ENCODE measurements at places on chromosomes 4 and X. TPM values are rescaled to one million over a fixed set of nuclear protein-coding genes. Genes with fewer than 3 reads are reported as not detected.

The NHS gene
- 5.6 TPM for total RNA-seq

The NXF2B gene
- total RNA-seq, result not detected

The OPHN1 gene
- 4.5 TPM for total RNA-seq

The LPAR4 gene
- total RNA-seq, result not detected

DNA sequence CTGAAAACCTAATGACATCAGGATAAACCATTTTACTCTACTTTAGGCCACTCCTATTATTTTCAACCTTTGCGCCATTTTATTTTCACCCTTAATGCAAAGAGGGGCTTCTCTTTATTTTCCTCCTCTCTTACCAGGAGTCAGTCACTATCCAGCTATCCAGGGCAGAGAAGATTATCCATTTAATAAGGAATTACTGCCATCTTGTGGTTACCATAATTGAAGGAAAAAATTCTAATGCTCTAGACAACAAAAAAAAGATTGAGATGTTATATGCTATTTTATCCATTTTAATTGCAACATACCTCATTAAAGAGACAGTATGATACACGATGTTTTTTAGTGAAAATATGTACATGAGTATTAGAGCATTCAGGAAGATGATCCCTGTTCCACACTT, 514.5 kb upstream of the FAM241A start:
- no peak overlapping the region for H3K27ac ChIP-seq
- peak; percentile 72 for DNase-seq
- H3K4me3 ChIP-seq, result no peak overlapping the region
- no peaks in the 10 kb centered on the region for H3K27me3 ChIP-seq
- H3K36me3 ChIP-seq, result no peaks in the 10 kb centered on the region

DNA sequence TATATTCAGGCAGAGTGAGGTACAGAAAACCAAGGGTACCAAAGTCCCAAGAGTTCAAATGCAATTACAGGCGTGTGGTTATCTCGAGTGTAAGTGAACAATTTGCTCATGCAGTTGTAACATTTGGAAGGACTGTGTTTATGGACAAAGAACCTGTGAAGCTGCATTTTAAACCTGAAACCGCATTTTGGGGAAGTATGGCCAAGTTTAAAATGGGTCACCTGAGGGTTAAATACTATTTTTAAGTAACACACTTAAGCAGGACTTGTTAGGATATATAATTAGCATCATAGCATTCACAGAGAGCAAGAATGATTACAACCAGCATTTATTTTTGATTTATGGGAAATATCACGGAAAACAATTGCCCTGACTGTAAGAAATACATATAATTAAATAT, 79.1 kb upstream of the LCORL start:
- DNase-seq, result no peak
- H3K4me1 ChIP-seq, result no peaks in the 10 kb centered on the region
- H3K4me3 ChIP-seq, result no peak overlapping the region
- no peaks in the 10 kb centered on the region for H3K27me3 ChIP-seq
- no peak overlapping the region for H3K27ac ChIP-seq

DNA sequence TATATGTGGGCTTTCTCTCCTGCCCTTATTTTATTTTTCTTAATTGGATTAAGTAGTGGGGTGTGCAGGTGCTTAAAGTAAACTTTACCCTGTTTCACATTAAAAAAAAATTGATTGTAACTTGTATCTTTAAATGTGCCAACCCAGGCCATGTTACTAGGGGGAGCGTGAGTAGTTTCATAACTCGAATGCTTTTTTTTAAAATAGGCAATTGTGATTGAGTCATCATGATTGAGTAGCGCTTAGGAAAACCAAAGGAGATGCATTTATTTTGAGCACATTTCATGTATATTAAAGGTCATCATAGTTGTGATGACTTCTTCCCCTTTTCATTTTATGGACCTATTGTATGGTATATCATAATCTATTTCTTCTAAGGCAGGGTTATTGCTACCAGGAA, 32.2 kb downstream of the GPAT3 start:
- no peaks in the 10 kb centered on the region for H3K4me1 ChIP-seq
- no peak overlapping the region for H3K27ac ChIP-seq
- no peaks in the 10 kb centered on the region for H3K36me3 ChIP-seq
- no peak for DNase-seq

DNA sequence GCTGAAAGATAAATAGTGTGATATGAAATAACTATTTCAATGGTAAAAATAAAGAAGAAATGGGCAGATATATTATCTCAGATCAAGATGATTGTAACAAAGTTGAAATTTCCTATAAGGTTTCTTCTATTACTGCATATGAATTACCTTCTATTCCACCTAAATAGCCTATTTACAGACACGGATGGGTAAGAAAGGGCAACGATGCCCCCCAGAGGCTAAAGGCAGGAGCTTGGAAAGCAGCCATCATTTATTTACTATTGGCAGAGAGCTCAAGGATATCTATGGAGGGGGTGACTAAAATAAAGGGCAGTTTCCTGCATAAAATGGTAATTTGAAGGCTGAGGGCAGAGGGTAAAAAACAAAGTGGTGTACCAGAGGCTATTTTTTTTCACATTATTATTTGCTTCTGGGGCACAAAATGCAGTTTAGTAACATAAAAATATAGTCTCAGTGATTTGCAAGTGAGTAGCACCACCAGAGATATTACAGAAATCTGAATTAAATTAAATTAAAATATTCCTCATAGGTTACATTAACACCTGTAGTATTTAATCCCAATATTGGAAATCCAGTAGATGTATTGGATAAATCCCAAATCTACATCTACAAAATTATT, 123.1 kb downstream of the BTC start:
- H3K27me3 ChIP-seq, result no peaks in the 10 kb centered on the region
- H3K27ac ChIP-seq, result no peak overlapping the region
- no peaks in the 10 kb centered on the region for H3K36me3 ChIP-seq
- DNase-seq, result peak; percentile 86

- H3K36me3 ChIP-seq, result no peaks in the 10 kb centered on the region
- DNase-seq, result no peak
- no peak overlapping the region for H3K27ac ChIP-seq
Measured at GRCh38 chr4:2968381-2968780, 5.0 kb downstream of the GRK4 start.

- no peak overlapping the region for H3K4me3 ChIP-seq
- H3K4me1 ChIP-seq, result no peaks in the 10 kb centered on the region
- H3K36me3 ChIP-seq, result no peaks in the 10 kb centered on the region
- H3K27ac ChIP-seq, result no peak overlapping the region
Measured at GRCh38 chr4:29467044-29467717, 1253.0 kb upstream of the PCDH7 start.

GRCh38 chr4:144732584-144733428, 86.8 kb downstream of the HHIP start:
- H3K27me3 ChIP-seq, result no peaks in the 10 kb centered on the region
- peaks cover 9% of the 10 kb centered on the region for H3K4me1 ChIP-seq
- H3K27ac ChIP-seq, result no peak overlapping the region
- peak; percentile 20 for DNase-seq

DNA sequence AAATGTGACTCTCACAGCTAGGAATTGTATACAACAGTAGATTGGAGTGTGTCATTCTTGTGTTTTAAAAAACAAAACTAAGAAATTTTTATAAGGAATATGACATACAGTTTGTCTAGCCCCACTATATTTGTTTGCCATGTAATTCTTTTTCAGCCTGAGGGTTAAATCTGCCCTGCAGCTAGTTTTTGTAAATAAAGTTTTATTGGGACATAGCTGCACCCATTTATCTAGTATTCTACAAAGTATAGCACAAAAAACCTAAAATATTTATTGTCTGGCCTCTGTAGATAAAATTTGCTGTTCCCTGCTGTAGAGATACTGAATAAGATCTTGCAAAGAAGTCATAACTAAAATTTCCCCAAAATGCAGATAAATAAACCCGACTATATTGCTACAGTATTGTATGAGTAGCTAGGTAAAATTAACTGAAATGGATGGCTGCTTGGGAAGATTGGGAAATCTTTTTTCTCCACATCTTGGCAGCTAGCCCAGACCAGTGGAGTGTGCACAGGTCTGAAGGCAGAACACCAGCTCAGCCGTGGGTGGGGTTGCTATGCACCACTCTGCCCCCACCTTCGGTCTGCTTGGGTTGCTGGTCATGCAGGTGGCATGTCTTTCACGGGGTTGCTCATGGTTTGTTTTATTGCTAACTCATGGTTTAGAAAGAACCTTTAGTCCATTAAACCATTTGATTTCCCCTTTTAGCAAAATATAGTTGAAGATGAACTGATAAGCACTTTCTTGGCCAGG, 127.9 kb downstream of the KLHL8 start:
- 0 out of 2 replicates have a peak, but pooled peaks cover 9% of the 10 kb centered on the region for H3K36me3 ChIP-seq
- H3K4me1 ChIP-seq, result peaks cover 24% of the 10 kb centered on the region
- H3K27ac ChIP-seq, result peak overlapping the region; percentile 87
- peak; percentile 95 for DNase-seq
- no peaks in the 10 kb centered on the region for H3K27me3 ChIP-seq

DNA sequence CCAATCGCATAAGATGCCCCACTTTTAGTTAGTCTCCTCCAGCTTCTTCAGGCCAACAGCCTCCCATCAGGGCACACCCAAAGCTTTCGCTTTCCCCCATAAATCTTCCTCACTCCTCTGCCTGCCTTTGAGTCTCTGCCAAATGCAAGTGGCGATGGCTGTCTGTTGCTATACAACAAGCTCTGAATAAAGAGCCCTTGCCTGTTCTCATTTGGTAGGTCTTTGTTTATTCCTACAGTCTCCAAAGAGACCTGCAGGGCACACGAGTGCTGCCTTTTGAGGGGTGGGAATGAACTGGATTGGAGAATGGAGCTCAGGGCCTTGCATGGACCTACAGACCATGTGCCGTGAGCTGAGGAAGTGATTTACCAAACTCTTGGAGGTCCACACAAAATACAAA, 52.2 kb upstream of the SOD3 start:
- no peak for DNase-seq
- H3K36me3 ChIP-seq, result no peaks in the 10 kb centered on the region
- peaks cover 18% of the 10 kb centered on the region for H3K4me1 ChIP-seq

GRCh38 chr4:167452922-167453430, 218.7 kb upstream of the SPOCK3 start:
- no peak overlapping the region for H3K4me3 ChIP-seq
- no peaks in the 10 kb centered on the region for H3K27me3 ChIP-seq
- no peak overlapping the region for H3K27ac ChIP-seq
- DNase-seq, result no peak

GRCh38 chr4:36244257-36245082, at the start of gene ARAP2:
ARAP2 (minus strand) TSS chr4:36244514; CDS start chr4:36229486, 15,028 bp downstream.
- H3K4me1 ChIP-seq, result no peaks in the 10 kb centered on the region
- peak within 1 kb of the TSS; percentile 51 for H3K4me3 ChIP-seq
- DNase-seq, result peak; percentile 21
- no peak within 1 kb of the TSS for H3K27ac ChIP-seq
- peaks cover 21% of the 10 kb centered on the region for H3K27me3 ChIP-seq

DNA sequence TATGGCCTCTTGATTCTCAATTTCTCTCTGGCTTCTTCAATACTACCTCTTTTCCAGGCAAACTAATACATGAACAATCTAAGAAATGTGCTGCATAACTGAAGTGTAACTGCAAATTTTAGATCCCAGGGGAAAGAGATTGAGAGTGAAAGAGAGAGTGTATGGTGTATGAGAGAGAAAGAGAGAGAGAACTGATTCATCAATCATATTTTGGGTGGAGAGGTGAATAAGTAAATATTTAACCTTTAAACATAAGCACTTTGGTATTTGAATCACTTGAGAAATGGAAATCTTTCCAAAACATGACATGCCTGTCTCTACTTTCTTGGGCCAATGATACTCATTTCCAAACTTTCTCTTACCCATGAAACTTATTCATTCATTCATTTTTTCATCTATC, 147.2 kb upstream of the DIPK2B start:
- no peaks in the 10 kb centered on the region for H3K27me3 ChIP-seq
- peaks cover 60% of the 10 kb centered on the region for H3K4me1 ChIP-seq
- H3K27ac ChIP-seq, result peak overlapping the region; percentile 70
- H3K4me3 ChIP-seq, result no peak overlapping the region
- no peaks in the 10 kb centered on the region for H3K36me3 ChIP-seq
